ENCODE measurements at places on chromosomes 11 and 22.
A peak's percentile ranks its signal among the peaks of the same experiment; 100 is the strongest.

DNA sequence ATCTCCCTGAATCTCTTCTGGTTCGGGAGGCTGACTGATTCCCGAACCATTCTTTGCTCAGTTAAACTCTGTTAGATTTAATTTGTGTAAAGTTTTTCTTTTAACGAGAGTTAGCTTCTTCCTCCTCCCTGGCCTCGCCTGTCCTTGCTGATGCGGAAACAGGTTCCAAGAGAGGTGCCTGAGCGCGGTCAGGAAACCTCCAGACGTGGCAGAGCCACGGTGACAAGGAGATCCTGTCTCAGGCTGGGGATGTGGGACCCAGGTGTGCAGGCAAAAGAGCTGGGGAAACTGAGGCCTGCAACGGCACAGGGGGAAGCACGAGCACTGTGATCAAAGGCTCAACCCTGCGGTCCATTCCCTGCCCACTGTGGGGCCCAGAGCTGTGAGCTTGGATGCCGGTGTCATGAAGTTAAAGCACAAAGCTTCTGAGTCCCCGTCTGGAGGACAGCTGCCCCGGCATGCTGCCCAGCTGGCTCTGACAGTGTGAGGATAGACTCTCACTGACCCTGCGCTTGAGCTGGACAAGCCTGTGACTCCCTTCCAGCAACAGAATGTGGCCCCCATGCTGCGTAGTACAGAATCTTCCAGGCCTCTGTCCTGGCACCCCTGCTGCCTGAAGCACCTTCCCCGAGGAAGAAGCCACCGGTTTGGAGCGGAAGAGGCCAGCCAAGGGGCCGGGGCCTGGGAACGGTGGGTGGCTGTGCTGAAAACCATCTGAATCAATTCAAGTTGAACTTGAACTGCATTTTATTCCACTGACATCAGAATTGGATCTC is 960.6 kb downstream of the BRD1 start:
- no peak for DNase-seq

DNA sequence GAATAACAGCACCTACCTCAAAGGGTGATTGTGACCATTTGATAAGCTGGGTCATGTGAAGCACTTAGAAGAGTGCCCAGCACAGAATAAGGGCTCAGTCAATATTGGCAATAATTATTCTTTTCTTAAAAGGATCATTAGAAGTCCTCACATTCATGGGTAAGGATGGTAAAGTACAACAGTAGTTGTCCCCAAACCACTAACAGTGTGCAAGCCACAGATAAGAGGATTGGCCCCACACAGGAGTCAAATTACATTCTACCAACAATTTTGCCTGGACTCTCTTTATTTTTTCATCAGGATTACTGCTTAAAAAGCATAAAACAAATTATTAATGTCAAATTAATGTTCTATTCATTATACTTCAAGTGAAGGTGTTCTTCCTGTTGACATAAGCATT is 271.5 kb upstream of the PDGFD start:
- no peak for DNase-seq

- DNase-seq = no peak
Measured at GRCh38 chr11:133942577-133942976, 14.2 kb downstream of the IGSF9B start.

DNA sequence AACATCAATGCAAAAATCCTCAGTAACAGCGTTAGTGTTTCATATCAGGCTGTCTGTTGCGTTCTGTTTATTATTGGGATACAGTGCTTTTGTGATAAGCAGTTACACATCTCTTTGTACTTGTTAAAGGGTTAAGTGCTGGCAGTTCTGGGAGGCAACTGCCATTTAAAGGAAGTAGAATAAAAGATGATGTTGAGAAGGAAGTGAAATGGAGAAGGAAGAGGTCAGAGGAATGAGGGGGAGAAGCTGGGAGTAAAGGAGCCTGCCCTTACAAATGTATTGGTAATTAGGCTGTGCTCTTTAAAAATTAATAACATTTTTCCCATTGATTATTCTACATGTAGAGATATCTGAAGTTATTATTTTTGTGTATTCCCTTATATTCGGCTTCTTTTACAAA is 674.7 kb downstream of the NTM start:
- DNase-seq = no peak

GRCh38 chr11:62794201-62794775 is 2.5 kb upstream of the TMEM223 start:
- DNase-seq = no peak

DNA sequence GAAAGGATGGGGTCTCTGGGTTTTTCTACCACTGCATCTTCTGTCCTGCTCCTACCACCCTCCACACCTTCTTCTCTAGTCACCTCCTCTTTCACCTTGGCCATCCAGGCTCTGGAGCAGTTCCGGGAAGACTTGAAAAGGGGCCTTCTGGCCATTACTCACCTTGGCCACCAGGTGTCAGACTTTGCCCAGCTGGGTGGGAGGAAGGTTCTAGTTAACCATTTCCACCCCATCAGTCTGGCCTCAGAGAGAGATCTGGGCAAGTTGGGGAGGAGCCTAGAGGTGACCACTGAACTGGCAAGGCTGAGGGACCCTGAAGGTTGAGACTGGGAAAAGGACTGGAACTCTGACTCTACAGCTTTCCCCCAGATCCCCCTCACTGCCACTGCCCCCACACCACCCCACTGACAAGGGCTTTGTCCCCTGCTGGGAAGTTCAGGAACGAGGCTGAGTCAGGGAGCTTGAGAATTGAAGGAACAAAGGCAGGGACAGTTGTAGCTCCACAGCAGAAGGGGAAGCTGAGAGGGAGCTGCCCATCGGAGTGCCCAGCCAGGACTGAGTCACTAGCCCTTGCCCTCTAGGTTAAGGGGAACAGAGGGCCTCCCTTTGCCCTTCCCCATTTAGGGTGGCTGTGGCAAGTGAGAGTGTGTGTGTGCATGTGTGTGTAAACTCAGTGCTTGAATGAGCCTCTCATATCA is 3.7 kb upstream of the POLD4 start:
- DNase-seq = peak; percentile 79

DNA sequence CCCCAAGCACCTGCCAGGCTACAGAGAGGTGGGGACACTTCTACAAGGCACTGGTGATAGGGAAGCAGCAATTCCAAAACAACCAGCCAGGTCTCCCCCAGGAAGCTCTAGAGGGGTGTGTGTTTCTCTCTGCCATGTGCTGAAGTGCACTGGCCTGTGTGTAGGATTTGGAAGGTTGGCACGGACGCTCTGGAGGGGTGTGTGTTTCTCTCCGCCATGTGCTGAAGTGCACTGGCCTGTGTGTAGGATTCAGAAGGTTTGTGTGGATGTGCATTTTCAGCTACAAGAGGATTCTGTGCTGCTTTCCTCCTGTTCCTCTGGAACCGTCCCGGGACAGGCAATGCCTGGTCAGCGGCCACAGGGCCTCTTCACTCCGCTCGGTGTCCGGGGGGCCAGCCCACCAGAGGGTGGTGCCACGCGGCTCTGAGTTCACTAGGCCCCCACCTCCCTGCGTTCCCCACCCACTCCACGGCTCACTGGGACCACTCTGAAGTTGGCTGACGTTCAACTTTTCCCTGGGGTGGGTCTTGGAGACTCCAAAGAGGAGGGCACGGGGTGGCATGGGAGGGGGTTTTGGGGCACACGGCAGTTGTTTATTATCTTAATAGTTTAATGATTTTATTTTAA is 552.8 kb downstream of the BRD1 start:
- DNase-seq = no peak

GRCh38 chr11:71221201-71221600 is 31.2 kb downstream of the SHANK2 start:
- no peak for DNase-seq

GRCh38 chr11:48096588-48097525 is 116.5 kb downstream of the PTPRJ start:
- DNase-seq = no peak

DNA sequence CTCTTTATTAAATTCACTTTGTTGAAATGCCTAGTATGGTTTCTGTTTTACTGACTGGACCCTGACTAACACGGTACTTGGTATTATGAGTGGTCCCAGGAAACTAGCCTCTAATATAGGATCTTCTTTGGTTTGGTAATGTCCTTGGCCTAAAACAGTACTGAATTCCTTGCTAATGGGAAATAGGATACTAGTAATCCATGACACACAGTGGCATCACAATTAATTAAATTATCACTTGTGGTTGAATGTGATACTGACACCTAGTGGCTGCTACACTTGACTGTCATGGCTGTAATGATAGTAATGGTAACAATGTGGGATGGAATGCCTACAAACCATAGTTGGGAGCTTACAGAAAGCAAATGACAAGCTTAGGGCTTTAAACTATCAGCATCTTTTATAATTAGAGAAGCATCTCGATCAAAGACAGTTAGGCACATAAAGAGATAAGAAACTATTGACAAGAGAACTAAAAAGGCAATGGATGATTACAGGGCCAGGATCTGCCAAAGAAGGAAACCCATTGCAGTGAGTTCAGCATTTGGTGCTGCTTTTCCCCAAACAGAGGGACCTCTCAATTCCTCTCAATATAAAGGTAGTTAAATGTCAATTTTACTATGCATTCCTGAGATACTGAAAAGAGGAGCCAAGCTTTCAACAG is 8.6 kb downstream of the DNHD1 start:
- no peak for DNase-seq

Data from stimulated activated CD8-positive, alpha-beta memory T cell treated with anti-CD3 and anti-CD28 coated beads, Interleukin-4, amount 100 ng/mL, for 48 hours (primary cell).